Neural progenitor cell (in vitro differentiated cells): ENCODE measurements at places on chromosomes 13 and 19. TPM values are rescaled to one million over a fixed set of nuclear protein-coding genes. Genes with fewer than 3 reads are reported as not detected.
A peak's percentile ranks its signal among the peaks of the same experiment; 100 is the strongest.

GRCh38 chr13:82976499-82976898 is 905.8 kb downstream of the SLITRK1 start:
- H3K36me3 ChIP-seq = no peaks in the 10 kb centered on the region
- DNase-seq = no peak
- H3K4me1 ChIP-seq = no peaks in the 10 kb centered on the region
- H3K27me3 ChIP-seq = no peaks in the 10 kb centered on the region
- H3K4me3 ChIP-seq = no peak overlapping the region

GRCh38 chr19:14023404-14024235 is 4.3 kb upstream of the RLN3 start:
- no peak overlapping the region for H3K27ac ChIP-seq
- no peaks in the 10 kb centered on the region for H3K36me3 ChIP-seq
- H3K4me3 ChIP-seq = no peak overlapping the region
- DNase-seq = peak; percentile 74
- no peaks in the 10 kb centered on the region for H3K27me3 ChIP-seq
- H3K4me1 ChIP-seq = peaks cover 4% of the 10 kb centered on the region

DNA sequence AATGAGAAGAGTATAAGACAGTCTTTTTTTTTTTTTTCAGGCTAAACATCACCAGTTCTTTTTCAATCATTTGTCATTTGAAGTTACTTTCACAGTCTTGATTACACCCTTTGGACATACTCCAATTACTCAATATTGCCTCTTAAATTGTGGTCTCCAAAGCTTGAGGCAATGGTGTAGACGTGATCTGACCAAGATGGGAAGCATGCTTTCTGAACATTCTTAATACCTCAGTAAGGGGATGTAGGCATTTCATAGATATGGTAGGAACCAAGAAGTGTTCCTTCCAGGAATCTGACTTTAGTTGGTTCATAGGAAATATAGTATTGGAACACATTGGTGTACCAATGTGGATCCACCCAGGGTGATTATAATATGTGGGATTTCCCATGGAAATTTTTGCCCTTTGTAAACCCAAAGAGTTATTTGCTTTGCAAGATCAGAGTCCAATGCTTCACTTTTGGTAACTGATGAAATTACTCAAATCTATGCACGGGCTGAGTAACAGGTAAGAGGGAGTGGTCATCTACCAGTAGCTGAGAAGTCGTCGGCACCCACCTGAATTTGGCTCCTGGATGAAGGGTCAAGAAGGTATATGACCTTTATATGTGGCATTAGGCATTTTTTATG is 62.2 kb downstream of the ERCC5 start:
- no peaks in the 10 kb centered on the region for H3K27me3 ChIP-seq
- no peak overlapping the region for H3K27ac ChIP-seq
- H3K4me1 ChIP-seq = peaks cover 9% of the 10 kb centered on the region
- no peak overlapping the region for H3K4me3 ChIP-seq

GRCh38 chr19:43286096-43286495 is 16.8 kb upstream of the PSG9 start:
- no peaks in the 10 kb centered on the region for H3K4me1 ChIP-seq
- no peak overlapping the region for H3K27ac ChIP-seq
- H3K27me3 ChIP-seq = no peaks in the 10 kb centered on the region
- H3K36me3 ChIP-seq = no peaks in the 10 kb centered on the region
- no peak for DNase-seq

- no peaks in the 10 kb centered on the region for H3K27me3 ChIP-seq
- H3K4me3 ChIP-seq = no peak overlapping the region
- no peaks in the 10 kb centered on the region for H3K4me1 ChIP-seq
- H3K27ac ChIP-seq = no peak overlapping the region
These were observed 9.9 kb upstream of the MEX3D start for GRCh38 chr19:1577929-1578618.

- H3K4me1 ChIP-seq = peaks cover 30% of the 10 kb centered on the region
- H3K27me3 ChIP-seq = peaks cover 30% of the 10 kb centered on the region
- no peak for DNase-seq
- H3K36me3 ChIP-seq = no peaks in the 10 kb centered on the region
- no peak overlapping the region for H3K27ac ChIP-seq
These were observed 22.5 kb upstream of the POU2F2 start for GRCh38 chr19:42154471-42155323.

DNA sequence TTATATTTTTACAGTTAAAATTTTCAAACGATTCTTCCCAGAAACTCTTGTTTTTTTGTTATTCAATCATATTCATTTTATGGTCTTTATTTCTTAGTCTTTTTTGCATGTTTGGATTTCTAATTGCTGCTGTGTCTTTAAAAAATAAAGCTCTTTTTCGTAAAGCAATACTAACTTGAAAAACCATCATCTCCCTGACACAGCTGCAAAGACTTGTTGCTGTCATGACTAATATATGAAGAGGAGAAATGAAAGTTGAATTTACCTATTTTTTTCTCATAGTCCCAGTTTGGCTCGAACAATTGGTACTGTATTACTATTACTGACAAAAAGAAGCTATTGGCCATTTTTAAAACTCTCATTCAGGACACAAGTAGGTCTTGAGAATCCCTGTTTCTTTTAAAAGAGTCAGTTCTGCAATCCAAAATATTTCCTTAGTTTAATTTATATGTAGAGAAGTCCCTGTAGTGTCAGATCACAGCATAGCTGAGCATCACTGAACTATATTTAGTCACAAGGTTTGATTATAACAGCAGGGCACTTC is 12.1 kb upstream of the SPART start:
- DNase-seq = no peak
- H3K4me3 ChIP-seq = no peak overlapping the region
- H3K27me3 ChIP-seq = no peaks in the 10 kb centered on the region
- H3K36me3 ChIP-seq = no peaks in the 10 kb centered on the region
- H3K27ac ChIP-seq = no peak overlapping the region

DNA sequence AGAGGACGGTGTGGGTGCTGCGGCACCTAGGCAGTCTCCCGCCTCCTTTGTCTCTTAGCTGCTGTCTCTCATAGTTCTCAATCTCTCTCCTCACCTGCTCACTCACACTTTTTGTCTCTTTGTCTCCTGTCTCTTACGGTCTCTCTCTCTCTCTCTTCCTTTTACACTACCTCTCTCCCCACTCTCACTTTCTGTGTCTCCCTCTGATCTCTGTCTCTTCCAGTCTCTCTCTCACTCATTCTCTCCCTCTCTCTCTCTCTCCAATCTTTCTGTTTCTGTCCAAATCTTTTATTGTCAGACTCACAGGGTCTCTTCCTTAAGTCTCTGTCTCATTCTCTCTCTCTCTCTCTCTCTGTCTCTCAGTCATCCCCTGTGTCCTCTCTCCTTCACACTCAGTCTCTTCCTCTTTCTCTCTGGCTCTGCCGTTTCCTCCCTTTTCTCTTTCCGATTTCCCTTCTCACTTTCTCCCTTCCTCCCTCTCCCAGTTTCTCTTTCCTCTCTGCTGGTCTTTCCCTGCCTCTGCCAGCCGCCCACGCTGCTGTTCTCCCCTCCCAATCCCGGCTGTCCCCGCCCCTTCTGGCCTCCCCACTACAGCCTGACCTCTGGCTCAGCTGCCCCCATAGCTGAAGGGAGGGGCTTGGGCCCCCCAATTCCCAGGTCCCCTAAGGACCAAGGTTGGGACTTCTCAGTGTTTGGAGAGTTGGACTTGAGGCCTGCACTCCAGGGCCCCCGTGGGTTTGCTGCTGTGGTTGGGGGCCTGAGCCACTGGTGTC is at the start of gene PLEKHA4:
Gene PLEKHA4 (minus strand): TSS at position 504 of the 773 bp plus-strand sequence. CDS start 997 bp downstream, outside the sequence.
- H3K4me3 ChIP-seq = peak within 1 kb of the TSS; percentile 28
- H3K27me3 ChIP-seq = no peaks in the 10 kb centered on the region
- H3K27ac ChIP-seq = peak within 1 kb of the TSS; percentile 8

- H3K27me3 ChIP-seq = no peaks in the 10 kb centered on the region
- H3K36me3 ChIP-seq = no peaks in the 10 kb centered on the region
- peak within 1 kb of the TSS; percentile 78 for H3K27ac ChIP-seq
- DNase-seq = peak; percentile 99
- peaks cover 18% of the 10 kb centered on the region for H3K4me1 ChIP-seq
These were observed at the start of gene CHMP2A for GRCh38 chr19:58554494-58555368. Gene CHMP2A, minus strand, starts transcription at chr19:58555105. Its CDS starts 893 bp downstream, at chr19:58554212.

GRCh38 chr13:93248627-93249047 is 22.0 kb downstream of the GPC6 start:
- no peak overlapping the region for H3K27ac ChIP-seq
- peaks cover 49% of the 10 kb centered on the region for H3K4me1 ChIP-seq
- no peaks in the 10 kb centered on the region for H3K27me3 ChIP-seq
- H3K4me3 ChIP-seq = no peak overlapping the region

GRCh38 chr13:51607165-51607564 is 22.9 kb downstream of the WDFY2 start:
- H3K27me3 ChIP-seq = no peaks in the 10 kb centered on the region
- DNase-seq = no peak
- no peak overlapping the region for H3K4me3 ChIP-seq
- no peaks in the 10 kb centered on the region for H3K4me1 ChIP-seq
- no peaks in the 10 kb centered on the region for H3K36me3 ChIP-seq

DNA sequence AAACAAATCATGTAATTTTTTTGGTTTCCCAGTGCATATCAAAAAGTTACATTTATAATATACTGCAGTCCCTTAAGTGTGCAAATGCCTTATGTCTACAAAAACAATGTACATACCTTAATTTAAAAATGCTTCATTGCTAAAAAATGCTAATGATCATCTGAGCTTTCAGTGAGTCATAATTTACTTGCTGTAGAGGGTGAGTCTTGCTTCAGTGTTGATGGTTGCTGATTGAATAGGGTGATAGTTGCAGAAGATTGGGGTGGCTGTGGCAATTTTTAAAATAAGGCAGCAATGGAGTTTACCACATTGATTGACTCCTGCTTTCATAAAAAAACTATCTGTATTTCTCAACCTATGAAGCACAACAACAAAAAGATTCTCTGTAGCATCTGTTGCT is 613.9 kb downstream of the TBC1D4 start:
- H3K4me3 ChIP-seq = no peak overlapping the region
- H3K36me3 ChIP-seq = no peaks in the 10 kb centered on the region
- no peaks in the 10 kb centered on the region for H3K4me1 ChIP-seq
- H3K27me3 ChIP-seq = no peaks in the 10 kb centered on the region

The MAG gene
- total RNA-seq = not detected in 2 replicates

The EHD2 gene
- 1.5 and 3.9 TPM in 2 replicates for total RNA-seq

The CYP4F2 gene
- not detected in 2 replicates for total RNA-seq

The CAMSAP3 gene
- total RNA-seq = 2.7 and 15.6 TPM in 2 replicates

The OVOL3 gene
- total RNA-seq = not detected in 2 replicates

The CCNA1 gene
- total RNA-seq = 0.37 TPM in 2 replicates

The C1QTNF9 gene
- total RNA-seq = not detected in 2 replicates
